ENCODE measurements at places on chromosomes 4 and X. TPM values are rescaled to one million over a fixed set of nuclear protein-coding genes. Genes with fewer than 3 reads are reported as not detected.
A peak's percentile ranks its signal among the peaks of the same experiment; 100 is the strongest.

The TMPRSS11B gene
- not detected for total RNA-seq

The PPARGC1A gene
- total RNA-seq, result 28.9 TPM

The HSFX4 gene
- total RNA-seq, result not detected

The BTC gene
- total RNA-seq, result 10.3 TPM

The TRPC3 gene
- total RNA-seq, result 14.1 TPM

The PCDH18 gene
- 23.7 TPM for total RNA-seq

DNA sequence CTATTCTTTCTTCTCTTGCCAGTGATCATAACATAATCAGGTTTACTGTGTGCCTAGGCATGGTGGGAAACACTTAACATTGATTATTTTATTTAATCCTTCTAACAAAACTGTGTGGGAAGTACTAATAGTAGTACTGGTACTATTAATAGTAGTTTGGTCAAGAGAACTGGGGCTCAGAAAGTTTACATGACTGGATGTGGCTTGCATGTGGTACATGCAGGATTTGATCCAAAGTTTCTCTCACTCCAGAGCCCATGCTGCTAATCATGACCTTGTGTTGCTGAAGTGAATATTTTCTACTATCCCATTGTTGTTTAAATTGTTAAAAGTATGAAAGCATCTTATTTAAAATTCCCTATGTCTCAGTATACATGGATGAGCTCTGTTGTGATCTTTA lies 78.4 kb downstream of the TMEM164 start:
- no peak for DNase-seq

GRCh38 chrX:63809173-63809572 lies 24.2 kb upstream of the ARHGEF9 start:
- DNase-seq, result no peak

GRCh38 chrX:13376857-13377549 lies 57.1 kb upstream of the ATXN3L start:
- peak; percentile 10 for DNase-seq

DNA sequence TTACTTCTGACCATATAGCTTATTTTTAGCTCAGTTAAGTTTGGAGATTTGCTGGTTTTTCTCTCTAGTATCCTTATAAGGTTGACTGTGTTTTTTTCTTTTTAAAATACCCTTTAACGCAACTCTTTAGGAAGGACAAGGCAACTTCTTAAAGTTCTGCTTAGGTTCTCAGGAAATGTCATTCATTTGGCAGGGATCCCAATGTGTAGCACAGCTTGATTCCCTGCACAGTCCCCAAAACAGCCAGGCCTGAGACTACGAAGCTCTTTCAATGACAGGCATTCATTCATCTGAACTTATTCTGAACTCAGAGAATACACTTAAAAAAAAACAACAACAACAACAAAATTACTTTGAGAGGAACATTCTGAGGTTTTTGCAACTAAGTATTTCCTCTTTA lies 1765.8 kb downstream of the PCDH7 start:
- DNase-seq, result no peak

- no peak for DNase-seq
Observed at GRCh38 chr4:170884969-170885570, 795.3 kb upstream of the AADAT start.

- DNase-seq, result peak; percentile 22
Observed at GRCh38 chr4:17324386-17324830, 187.5 kb downstream of the QDPR start.

DNA sequence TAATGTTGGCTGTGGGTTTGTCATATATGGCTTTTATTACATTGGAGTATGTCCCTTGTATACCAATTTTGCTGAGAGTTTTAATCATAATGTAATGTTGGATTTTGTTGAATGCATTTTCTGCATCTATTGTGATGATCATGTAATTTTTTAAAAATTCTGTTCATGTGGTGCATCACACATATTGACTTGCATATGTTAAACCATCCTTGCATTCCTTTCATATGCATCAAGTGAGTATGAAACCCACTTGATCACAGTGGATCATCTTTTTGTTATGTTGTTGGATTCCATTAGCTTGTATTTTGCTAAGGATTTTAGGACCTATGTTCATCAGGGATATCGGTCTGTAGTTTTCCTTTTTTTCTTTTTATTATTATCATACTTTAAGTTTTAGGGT lies 12.1 kb downstream of the HEPH start:
- DNase-seq, result no peak

DNA sequence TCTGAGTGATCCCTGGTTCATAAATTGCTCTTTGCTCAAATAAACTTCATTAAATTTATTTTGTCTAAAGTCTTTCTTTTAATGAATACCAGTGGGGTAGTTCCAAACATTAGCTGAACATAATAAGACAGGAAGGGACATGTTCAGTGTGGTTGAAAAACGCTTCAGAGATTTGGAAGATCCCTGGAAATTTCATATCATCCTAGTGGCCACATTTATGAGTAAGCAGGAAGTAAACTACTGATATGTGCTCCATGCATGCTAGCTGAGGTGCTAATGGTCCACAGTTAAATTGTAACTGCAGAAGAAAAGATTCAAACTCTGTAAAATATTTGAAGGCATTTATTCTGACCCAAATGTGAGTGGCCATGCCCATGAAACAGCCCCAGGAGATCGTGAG lies 1328.7 kb downstream of the ADGRL3 start:
- no peak for DNase-seq

DNA sequence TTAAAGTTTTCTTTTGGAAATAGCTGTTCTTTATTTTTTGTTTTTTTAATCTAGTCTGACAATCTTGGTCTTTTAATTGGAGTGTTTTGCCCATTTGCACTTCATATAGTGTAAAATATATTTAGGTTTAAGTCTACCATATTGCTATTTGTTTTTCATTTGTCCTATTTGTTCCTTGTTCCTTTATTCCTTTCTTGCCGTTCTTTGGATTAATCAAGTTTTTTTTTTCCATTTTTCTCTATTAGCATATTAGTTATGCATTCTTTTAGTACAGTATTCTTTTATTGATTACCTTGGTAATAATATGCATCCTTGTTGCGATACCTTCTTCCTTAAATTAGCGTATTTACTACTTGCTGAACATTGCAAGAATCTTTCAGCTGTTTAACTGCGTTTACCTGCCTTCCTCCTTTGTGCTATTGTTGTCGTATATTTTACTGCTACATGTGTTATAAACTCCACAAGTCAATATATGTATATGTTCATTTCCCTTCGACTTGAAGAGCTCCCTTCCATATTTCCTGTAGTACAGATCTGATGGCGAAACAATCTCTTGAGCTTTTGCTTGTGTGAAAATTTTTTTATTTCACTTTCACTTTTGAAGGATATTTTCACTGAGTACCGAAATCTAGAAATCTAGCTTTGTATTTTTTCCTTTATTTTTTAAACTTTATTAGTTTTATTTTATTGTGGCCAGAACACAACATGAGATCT lies 23.9 kb upstream of the RNF212 start:
- no peak for DNase-seq

DNA sequence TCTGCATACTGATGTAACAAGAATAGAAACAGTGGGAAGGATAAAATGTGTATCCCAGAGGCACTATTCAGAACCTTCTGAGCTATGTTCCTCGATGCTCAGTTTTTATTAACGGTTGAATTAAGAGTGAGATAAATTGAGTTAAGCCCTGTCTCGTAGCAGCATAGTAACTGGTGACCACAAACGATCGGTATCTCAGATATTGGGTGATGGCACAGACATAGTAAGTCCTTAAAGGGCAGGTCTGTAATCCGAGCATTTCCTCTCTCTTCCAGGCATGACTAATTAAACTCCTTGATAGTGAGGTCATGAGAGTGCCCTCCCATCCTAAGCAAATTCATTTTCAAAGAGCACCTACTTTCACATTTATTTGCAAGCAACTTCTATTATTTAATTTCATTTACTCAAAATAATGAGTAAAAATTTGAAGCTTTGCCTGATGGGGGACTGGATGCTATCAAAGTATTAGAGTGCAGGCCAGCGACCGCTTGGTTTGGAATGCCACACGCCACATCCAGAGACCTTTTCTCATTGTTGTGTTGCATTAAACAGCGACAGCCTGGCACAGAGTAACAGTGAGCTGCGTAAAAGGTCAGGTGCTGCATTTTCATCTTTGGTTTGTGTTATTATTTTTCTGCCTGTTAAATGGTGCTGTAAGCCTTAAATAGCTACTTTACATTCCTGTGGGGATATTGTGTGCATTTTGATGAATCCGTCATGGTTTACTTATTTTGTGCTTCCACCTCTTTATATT lies 101.9 kb downstream of the PCDH7 start:
- no peak for DNase-seq

DNA sequence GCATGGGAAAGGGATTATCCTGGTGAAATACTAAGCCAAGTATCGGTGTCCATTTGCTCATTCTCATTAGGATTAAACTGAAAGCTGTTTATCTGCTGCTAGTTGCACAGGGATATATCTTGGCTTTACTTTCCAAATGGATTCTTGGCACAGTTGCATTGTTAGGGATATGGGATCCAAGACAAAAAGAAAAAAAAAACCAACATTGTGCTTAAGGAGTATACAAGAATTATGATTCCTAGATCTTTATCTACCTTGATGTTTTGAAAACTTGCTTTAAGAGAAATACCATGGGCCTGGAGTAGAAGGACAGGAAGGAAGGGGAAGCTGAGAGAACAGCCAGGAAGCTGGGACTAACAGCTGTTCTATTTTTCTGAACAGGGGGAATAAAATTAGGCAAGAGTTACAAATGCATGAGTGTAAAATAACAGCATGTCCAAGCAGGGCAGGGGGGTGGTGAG lies 107.6 kb downstream of the ATXN3L start:
- no peak for DNase-seq

- DNase-seq, result no peak
Observed at GRCh38 chr4:168880072-168880675, 129.9 kb downstream of the CBR4 start.

DNA sequence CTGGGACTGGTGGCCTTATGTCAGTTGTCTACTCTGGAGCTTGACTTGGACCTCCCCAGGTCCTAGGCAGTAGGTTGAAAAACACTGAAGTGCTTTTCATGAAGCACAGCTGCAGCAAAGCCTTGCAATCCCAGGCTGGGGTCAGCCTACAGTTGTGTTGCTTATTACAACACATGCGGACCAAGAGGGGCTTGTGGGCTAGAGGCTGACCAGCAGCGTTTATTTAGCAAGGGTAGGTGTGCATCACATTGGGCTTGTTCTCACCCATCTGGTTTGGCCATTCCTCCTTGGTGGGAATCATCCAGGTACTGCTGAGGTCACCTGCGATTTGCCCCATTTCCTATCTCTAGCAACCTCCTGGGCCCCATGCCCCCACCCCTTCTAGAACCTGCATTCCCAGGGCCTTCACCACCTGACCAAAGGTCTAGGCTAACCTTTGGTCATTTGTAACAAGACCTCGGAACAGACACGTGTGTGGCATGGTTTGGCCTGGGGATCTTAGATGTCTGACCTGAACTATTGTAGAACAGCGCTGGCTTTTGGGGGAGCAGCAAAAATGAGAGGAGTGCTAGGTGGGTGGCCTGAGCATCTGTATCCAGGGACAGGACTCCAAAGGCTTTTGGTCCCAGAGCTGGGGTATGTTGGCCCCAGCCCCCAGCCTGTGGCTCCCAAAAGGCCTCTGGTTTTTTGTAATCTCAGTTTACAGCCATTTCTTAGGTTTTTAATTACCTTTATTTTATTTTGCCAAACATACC lies 3.0 kb downstream of the RPL10 start:
- DNase-seq, result no peak

DNA sequence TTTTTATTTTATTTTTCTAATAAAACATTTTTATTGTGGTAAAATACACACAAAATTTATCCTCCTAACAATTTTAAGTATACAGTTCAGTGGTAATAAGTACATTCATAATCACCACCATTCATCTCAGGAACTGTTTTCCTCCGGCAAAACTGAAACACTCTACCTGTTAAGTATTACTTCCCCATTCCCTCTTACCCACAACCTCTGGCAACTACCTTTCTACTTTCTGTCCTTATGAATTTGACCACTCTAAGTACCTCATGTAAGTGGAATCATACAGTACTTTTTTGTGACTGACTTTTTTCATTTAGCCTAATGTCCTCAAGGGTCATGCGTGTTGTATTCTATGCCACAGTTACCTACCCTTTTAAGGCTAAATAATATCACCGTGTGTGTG lies 21.1 kb upstream of the HSFX4 start:
- no peak for DNase-seq

GRCh38 chr4:83855044-83855443 lies 319.1 kb downstream of the GPAT3 start:
- DNase-seq, result no peak

Data from mucosa of gallbladder (tissue), 1 donor.